ENCODE measurements at places on chromosomes 6 and 20.

DNA sequence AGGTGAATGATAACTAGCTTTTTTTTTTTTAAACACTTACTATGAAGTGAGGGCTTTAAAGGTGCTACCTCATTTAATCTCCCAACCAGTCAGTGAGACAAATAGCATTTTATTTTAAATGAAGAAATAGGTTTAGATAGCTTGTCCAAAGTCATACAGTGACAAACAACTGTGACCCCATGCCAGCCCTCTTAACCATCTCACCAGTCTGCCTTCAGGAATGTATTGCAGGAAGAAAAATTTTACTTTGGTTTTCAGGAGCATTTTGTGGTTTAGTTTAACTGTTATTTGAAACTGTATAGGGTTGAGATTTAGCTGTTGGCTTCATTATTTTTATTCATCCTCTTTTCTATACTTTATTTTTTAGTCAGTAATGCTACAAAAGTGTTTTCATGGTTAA lies 18.6 kb downstream of the DSE start:
- no peak for DNase-seq

GRCh38 chr20:25306991-25307903 lies 59.4 kb downstream of the PYGB start:
- no peak for DNase-seq

GRCh38 chr6:5909721-5910120 lies 97.0 kb downstream of the NRN1 start:
- DNase-seq, result no peak

- no peak for DNase-seq
Measured at GRCh38 chr6:163837691-163838431, 423.3 kb downstream of the QKI start.

GRCh38 chr6:113625850-113626249 lies 231.3 kb upstream of the MARCKS start:
- DNase-seq, result no peak

DNA sequence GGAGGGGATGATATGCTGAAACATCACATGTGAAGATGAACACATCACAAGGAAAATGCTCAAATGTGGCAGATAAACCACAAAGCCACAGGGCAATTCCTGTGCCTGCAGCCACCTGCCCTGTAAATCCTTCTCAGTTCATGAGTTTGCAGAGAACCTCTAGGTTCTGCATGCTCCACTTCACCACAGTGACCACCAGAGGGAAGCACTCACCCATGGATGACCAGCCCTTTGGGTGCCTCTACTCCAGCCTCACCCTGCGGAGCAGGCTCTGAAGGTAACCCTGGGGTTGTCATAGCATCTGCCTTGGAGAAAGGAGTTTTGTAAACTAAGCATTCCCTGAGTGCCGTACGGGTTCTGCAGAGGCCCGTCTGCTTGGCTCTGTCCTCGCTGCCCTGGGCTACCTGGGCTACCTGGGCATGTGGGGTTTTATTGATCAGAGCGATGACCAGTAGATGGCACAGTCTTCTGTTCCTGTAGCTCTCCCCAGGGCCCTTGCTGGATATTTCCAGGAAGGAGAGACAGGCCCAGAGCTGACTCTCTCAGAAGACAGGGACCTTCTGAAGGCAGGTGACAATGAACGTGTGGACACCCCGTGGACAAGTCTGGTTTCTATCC lies 31.7 kb upstream of the CST1 start:
- DNase-seq, result no peak

DNA sequence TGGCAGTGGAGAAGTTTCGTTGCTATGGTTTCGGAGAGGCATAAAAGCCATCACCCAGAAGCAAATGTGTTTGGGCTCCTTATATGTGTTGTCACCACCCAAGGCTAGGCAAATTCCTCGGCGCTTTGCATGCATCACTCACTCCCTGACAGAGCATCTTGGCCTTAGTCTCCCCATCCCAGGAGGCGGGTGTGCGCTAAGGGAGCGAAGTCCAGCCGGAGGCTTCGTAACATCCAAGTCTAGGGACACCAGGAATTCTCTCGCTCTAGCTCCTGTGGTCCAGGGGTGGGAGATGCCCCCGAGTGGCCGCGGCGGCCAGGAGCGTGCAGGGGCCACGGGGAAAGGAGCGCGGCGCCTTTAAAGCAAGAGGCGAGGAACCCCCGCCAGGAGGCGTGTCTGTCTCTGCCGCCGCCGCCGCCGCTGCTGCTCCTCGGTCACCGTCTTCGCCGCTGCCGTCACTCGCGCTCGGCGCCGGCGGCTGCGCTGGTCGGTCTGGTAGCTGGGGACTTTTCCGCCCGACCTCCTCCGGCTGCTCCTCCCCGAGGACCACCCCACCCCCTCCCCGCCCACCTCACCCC lies at the start of gene GRIK2:
GRIK2 (plus strand) TSS at position 458 of the 578 bp plus-strand sequence.
- DNase-seq, result peak; percentile 46

GRCh38 chr6:149990661-149991471 lies 27.1 kb downstream of the ULBP1 start:
- DNase-seq, result no peak

GRCh38 chr6:38271081-38271480 lies 368.6 kb downstream of the BTBD9 start:
- DNase-seq, result no peak

GRCh38 chr6:98452685-98453084 lies 381.7 kb upstream of the POU3F2 start:
- no peak for DNase-seq

- no peak for DNase-seq
Measured at GRCh38 chr20:32427996-32428395, 69.9 kb downstream of the ASXL1 start.

DNA sequence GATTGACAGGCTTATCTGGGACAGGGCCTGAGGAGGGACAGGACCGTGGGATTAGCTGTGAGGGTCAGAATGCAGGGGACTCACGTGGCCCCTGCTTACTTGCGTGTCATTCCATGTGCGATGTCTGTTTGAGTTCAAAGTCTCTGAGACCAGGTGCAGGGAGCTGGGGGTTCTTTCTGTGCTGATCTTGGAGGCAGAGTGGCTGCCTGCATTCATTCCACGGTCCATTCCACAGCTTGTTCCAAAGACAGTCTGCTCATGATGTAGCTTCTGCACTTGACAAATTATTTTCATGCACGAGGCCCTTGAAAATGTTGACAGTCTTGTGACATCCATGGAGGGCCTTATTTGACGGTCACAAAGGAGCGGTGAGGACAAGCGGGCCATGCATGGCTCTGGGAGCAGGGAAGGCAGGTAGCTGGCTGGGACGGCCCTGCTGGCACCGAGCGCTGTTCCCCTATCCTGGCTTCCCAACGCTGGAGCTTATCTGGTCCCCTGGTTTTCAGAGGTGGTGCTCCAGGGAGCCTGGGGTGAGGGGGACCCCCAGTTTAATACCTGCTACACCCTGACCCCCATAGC lies 156.3 kb upstream of the RNF24 start:
- no peak for DNase-seq

- DNase-seq, result no peak
Measured at GRCh38 chr6:4806337-4806725, 30.1 kb downstream of the CDYL start.

- DNase-seq, result no peak
Measured at GRCh38 chr6:17276766-17277165, 4.4 kb upstream of the RBM24 start.

GRCh38 chr6:105981002-105981887 lies 104.9 kb upstream of the PRDM1 start:
- DNase-seq, result no peak

DNA sequence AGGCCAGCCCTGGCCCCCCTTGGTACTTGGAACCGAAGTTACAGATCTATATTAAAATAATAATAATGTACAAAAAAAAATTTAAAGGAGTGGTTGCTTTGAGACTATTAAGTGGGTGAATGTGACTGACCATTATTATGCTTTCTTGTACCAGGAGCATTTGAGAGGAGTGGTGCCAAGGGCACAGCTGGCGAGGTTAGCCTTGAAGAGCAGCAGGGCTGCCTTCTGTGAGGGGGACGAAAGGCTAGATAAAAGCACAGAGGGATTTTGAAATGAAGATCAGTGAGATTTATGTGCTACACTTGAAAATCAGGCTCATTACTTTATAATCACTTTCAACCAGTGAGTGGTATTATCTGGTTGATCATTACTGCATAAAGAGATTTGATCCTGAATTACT lies 48.6 kb downstream of the FIG4 start:
- no peak for DNase-seq

DNA sequence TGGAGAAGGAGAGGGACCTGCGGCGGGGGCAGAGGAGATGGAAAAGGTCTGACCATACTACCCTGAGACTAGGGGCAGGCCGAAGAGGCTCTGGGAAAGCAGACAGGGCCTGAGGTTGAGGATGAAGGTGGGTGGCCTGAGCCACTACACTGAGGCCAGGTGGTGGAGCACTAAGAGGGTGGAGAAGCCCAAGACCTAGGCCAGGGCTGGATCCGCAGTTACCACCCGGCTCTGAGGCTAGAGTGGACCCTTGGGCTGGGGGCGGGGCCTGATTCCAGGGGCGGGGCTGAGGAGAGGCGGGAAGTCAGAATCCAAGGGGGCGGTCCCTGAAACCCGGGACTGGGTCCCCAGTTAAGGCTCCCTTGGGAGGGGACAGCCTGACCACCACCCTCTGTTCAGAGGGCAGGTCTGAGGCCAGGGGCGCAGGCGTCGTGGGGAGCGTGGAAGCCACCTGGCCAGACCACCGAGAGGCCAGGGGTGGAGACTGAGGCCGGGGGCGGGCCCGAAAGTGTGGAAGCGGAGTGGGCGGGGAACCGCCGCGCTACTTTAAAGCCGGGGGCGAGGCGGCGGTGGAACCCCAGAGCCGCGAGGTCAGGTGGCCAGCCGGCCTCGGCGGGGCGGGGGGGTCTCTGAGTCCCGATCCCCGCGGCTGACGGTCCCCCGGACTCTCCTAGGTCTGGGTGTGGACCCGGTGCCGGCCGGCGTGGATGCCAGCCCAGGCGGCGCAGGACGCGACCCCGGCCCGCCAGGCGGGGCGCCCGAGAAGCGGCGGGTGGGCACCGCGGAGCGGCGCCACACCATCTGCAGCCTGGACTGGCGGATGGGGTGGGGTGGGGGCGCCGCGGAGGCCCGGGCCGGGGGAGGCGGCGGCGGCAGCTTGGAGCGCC lies 8.3 kb downstream of the CCM2L start:
- DNase-seq, result peak; percentile 85

GRCh38 chr6:111381123-111381522 lies 101.9 kb downstream of the REV3L start:
- no peak for DNase-seq

DNA sequence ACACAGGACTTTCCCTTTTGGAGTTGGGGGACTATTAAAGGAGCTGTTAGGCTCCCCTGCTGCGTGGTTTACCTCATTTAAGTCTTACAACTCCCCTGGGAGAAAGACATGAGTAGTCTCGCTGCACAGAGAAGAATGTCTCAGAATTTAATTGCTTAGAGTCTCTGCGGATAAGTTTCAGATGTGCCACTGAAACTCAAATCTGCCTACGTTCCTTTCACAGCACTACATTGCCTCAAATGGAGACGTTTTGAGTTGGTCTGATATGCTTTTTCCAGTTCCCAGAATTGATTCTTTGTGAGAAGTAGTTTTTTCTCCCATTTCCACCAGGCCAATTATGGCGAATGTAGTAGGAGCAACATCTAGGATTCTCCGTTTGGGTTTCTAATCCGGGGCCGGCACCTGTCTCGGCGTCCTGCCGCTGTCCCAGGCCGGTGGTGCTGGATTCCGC lies 532 bp upstream of the SLC35F1 start:
- DNase-seq, result no peak

DNA sequence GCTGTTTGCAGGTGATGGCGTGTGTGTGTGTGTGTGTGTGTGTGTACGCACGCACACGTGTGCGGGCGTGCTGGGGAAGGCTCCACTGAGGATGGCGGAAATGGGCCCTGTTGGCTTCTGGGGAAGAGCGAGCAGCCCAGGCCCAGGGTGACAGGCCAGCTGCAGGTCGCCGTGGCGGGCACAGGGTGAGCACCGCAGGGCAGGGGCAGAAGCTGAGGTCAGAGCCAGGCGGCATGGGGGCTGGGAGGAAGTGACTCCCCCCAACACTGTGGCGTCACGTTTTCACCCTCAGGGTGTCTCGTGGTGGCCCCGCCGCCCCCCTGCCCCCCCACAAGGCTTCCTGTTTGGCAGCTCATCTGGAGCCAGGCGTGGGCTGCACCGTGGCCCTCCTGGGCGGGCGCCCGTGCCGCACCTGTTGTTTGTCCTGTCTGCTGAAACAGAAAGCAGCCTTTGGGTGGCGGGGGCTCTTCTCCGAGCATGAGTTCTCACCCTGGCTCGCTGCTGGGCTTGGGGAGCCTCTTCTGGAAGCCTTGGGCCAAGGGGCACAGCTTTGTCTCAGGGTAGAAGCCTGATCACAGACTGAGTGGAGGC lies 7.1 kb downstream of the RBM38 start:
- peak; percentile 18 for DNase-seq

DNA sequence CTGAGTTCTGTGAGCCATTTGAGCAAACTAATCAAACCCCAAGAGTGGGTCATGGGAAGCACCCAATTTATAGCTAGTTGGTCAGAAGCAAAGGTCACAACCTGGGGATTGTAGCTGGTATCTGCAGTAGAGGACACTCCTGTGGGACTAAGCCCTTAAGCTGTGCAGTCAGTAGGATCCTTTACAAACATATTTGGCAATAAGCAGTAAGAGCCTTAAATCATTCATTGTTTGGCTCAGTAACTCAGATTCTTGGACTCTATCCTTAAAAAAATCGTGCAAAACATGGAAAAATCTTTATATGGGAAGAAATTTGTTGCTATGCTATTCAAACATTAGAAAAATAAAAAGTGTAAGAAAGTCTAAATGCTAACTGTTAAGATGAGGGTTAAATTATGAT lies 29.9 kb downstream of the FRK start:
- no peak for DNase-seq

DNA sequence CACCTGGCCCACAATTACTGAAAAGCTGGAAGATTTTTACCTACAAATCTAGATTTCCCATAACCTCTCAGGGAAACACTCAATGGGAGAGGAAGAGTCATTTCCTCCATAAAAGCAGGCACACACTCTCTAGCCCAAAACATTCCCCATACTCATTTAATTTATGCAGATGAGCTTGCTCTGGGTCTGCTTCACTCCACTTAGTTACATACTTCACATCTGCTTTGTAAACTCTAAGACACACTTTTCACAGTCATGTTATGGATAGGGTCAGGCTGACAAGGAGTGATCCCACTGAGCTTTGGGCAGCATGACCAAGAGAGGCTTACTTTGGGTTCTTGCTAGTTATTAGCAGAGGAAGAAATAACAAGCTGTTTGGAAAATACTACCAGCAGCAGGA lies 27.4 kb downstream of the TRPC4AP start:
- no peak for DNase-seq

GRCh38 chr6:35297601-35298481 lies at the start of gene DEF6:
Gene DEF6 (plus strand): TSS chr6:35297818. CDS start chr6:35297857, 39 bp downstream.
- peak; percentile 21 for DNase-seq

DNA sequence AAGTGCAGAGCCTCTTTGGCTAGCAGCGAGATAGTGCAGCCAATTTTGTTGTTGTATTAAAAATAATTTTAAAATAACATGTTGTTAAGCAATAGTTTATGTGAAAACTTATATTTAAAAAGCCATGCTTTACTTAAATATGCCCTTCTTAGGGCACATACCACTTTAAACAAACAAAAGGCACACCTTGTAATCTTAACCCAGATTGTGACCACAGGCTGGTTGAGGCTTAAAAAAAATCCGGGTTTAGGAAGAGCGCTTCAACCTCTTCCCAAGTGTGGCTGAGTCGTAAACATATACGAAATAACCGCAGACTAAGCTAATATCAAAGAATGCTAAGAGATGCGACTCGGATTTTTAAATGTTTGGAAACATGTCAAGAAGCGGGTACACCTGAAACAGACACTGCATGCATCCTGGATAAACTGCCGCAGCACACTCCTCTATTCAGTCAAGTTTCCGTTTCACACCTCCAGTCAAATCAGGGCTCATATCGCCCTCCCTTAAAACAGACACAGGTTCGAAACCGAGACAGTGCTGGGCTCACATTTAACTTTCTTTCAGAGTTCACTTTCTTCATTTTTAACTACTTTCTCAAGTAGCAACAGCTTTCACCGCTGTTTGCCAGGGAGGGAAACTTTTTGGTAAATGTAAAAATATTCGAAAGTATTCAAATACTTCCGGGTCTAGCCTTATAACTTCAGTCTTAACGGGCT lies 1.5 kb downstream of the DEK start:
- DNase-seq, result no peak

Data from posterior cingulate gyrus (tissue), 11 donors.